Stimulated activated CD8-positive, alpha-beta memory T cell treated with anti-CD3 and anti-CD28 coated beads, Interleukin-12 subunit alpha, Interleukin-12 subunit beta, amount 100 ng/mL, for 1 hour (primary cell): ENCODE measurements at places on chromosomes 4 and X.

DNA sequence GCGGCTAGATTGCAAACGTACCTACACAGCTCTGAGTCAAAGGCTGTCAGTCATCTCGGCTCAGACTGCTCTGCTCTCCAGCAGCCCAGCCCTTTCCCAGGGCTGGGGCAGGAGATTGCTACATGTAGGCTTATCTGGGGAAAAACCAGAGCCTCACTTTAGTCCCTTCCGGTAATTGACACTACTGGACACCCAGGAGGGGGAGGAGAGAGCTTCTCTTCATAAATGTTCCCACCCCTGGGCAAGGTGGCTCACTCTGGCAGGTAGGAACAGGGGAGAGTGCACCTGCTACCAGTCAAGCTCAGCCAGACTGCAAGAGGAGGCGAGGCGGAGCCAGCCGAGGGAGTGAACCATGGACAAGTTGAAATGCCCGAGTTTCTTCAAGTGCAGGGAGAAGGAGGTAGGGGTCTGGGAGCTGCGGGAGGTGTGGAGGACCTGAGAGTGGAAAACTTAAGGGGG, at the start of gene SLC6A14:
Gene SLC6A14 (plus strand): TSS at position 249 of the 459 bp plus-strand sequence. CDS start 104 bp downstream, at position 353.
- no peak for DNase-seq

DNA sequence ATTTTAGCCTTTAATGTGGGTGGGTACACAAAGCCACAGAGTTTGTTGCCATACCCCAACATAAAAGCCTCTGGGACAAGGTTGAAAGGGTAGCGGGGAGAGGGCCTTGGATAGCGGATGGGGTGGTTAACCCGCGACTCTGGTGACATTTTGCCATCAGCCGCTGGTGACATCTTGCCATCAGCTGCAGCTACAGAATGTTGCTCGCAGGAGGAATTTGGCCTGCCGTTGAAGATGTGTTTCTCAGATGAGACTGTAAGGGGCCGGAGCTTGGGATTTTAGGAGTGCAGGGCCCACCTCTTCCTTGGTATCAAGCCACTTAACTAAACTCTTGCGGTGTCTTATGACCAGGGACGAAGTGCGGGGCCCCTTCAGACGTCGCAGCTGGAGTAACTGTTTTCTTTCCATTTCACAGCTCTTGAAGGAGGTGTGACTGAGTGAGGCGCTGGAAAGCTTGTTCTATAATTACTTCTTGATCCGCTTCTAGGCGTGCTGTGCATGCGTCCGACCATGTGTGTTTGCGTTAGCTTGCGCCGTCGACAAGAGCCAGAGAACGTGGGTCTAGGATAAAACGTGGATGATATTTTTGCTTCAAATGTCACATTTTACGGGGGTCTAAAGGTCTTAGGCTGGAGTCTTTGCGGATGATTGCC, 820 bp upstream of the RASL11B start:
- DNase-seq: no peak

DNA sequence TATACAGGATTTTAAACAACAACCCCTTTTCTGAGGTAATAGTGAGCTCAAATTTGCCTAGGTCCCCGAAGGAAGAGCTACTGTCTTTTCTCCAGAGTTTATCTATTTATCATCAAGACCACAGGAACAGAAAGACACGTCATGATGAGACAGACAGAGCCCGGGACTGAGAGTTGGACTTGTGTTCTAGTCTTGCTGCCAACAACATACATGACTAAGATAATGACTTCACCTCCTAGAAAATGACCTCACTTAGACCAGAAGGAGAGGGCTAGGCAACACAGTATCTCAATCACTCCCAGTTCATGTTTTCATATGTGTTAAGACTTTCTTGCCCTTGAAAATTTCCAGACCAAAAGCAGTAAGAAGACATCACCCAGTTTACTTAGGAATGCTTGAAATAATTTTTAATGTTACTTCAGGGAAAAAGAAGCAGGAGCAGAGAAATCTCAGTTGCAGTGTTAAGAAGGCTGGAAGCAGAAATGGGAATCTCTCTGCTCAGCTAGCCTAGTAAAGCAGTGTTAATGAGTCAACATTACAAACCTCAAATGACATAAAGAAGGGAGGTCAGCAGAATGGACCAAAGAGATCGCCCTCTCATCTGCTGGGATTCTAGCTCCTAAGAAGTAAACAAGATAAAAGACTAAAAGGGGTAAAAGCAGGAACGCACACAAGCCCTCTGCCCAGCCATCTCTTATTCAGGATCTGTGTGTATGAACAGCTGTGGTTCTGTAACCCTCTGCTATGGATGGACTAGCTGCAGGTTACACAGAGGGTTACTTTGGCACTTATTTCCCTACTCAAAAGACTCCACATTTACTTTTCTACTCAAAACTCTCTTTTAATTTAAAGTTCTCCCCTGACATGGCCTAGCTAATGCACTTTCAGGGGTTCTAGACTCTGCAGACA, 24.8 kb downstream of the PDGFC start:
- no peak for DNase-seq

DNA sequence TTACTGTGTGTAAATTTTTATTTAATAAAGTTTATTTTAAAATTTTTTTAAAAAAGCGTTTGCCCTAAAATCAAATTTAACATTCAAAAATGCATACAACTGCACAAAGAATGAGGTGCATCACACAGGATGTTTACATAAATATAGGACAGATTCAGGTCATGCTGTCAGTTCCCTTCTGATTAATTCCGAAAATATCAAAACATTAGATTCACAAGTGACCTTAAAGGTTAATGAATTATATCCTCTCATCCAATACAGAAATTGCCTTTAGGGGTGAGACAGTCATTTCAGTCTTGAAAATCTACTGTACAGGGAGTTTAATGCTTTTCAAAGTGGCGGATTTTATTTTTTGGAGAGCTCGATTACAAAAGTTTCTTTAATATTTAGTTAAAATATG, 208.7 kb upstream of the FTHL17 start:
- no peak for DNase-seq

GRCh38 chrX:130186651-130187050, 14.9 kb downstream of the RAB33A start:
- no peak for DNase-seq

- DNase-seq: no peak
Measured at GRCh38 chrX:119880552-119881437, 9.2 kb downstream of the NDUFA1 start.

DNA sequence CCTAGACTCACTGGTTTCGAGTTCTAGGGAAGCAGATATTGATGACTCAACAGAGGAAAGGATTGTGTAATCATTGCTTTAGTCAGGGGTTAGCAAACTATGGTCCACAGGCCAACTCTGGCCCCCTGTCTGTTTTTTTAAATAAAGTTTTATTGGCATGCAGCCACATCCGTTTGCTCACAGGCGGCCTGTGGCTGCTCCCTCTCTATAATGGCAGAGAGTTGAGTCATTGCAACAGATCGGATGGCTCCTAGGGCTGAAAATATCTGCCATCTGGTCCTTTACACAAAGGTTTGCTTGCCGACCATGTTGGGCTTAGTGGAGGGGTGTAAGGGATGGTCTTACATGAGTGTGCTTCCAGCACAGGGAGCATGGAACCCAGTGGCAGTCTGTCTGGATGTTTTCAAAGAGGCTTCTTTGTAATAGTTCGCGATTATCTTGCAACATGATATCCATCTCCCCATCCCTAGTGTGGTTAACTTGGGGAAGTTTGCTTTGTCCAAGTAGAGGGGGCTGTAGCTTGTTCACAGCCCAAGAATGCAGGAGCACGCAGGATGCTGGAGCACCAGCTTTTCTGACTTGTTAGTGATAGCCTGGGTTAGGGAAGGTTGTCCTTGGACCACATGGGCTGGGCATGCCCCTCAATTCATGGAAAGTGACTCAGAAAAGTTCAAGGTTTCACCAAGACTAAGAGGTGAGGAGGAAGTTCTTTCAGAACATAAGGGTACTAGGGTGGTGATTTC, 59.3 kb upstream of the CLDN34 start:
- DNase-seq: no peak

DNA sequence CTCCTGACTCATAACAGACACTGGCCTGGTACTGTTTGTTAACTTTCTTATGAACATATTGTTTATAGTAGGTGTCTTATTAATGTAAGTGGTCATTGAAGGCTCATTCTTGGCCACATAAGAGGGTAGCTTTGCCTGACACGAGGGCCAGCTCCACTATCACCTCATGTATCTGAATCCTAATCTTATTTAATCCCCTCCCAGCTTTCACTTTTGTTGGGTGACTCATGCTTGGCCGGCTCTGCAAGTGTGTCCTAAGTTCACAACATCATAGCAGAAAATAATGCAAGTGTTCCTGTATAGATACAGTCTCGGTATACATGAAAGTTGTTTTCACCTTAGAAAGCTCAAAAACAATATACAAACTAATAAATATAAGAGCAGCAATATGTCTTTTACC, 283.8 kb downstream of the IQCM start:
- DNase-seq: no peak

DNA sequence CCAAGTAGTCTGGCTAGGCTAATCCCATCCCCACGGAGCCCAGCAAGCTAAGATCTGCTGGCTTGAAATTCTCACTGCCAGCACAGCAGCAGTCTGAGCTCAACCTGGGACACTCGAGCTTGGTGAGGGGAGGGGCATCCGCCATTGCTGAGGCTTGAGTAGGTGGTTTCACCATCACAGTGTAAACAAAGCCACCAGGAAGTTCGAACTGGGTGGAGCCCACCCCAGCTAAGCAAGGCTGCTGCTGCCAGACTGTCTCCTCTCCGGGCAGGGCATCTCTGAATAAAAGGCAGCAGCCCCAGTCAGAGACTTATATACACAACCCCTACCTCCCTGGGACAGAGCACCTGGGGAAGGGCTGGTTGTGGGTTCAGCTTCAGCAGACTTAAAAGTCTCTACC, 639.6 kb downstream of the IQCM start:
- no peak for DNase-seq

DNA sequence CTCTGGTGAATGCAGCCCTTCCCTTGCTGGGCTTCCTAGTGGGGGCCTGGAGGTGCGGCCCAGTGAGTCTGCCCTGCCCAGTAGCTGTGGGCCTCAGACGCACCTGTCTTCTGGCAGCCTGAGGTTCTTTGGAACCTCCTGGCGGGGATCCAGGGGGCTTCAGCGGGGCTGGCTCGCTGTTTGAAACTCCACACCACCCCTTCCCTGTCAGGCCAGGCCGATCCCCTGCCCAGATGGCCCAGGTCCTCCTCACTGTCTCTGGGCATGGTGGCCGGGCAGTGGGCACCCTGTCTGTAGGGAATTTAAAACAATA, 10.7 kb upstream of the NKX1-1 start:
- no peak for DNase-seq

GRCh38 chr4:140652601-140653000, 83.8 kb upstream of the UCP1 start:
- DNase-seq: no peak

DNA sequence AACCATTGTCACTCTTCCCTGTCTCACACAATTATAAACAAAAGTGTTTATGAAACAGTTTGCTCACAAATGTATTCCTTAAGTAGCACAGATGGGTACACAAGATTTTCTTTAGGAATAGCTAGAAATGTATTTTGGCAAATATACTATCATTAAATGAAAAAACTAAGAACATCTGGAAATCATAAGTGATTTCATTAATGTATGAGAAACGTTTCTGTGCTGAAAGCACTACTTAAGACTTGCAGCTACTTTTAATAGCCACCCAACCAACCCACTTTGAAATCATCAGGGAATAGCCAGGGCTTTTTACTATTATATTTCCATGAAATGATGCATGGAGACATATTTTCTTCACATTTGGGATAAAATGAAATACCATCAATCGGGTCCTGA, 62.3 kb upstream of the NAP1L5 start:
- no peak for DNase-seq

DNA sequence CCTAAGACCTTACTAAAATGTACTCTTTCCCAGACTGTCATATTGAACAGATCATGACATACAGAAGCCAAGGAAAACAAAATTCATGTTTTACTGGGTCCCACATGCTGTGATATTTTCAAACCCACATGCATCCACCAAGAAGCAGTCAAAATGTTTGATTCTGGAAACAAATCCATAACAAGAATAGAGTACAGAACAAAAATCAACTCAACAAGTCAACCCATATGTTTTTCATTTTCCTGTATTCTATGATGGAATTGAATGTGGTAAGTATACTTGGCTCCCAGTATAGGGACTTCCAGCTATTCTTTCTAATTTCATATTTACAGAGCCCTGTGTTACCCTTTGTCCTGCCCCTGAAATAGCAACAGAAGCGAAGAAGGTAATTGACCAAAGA, 106.8 kb downstream of the COL25A1 start:
- DNase-seq: no peak

DNA sequence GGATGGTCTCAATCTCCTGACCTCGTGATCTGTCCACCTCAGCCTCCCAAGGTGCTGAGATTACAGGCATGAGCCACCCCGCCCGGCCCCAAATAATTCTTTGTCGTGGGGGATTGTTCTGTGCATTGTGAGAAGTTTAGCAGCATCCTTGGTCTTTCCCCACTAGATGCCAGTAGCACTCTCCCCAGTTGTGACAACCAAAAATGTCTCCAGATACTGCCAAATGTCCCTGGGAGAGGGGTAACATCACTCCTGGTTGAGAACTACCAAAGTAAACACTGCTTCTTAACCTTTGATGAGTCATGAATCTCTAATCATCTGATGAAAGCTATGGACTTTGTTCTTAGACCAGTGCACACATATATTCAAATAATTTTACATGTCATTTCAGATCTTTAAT, 90.7 kb upstream of the BRS3 start:
- DNase-seq: no peak

GRCh38 chrX:13764765-13765164, 30.2 kb downstream of the OFD1 start:
- no peak for DNase-seq

DNA sequence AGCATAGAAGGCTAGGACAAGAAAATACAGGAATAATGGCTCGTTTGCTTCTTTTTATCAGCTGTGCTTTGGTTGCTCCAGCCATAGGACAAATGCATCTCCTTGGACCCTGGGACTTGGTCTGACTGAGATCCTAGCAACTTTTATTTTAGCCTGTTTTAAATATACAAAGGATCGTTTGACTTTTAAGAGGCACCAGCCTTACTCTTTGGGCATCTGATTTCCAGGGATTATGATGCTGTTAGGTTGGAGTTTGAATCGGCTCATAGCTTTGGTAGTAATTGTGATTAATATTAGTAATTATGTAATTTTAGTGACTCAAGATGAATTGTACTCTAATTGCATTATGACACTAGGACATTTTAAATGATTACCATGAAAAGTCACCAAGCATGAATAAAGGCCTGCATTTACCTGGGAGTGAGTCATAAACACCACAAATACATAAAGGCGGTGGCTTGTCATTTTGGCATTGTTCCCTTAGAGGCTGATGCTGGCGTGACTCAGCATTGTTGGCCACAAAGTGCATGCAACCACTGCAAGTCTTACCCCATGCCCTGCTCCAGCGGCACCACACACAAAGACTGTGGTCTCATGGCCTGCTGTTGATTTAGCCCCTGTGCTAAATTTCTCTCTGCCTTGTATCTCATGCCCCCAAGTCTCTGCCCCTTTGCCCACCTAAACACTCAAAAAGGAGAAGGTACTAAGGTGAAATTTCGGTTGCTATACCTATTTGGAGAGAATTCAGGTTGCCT, 12.4 kb downstream of the GPAT3 start:
- DNase-seq: peak; percentile 36

GRCh38 chr4:28369499-28369898, 1508.9 kb downstream of the STIM2 start:
- DNase-seq: no peak
